Activated gamma-delta T cell treated with Interleukin-2 at 50 U/mL for 16 hours (primary cell): ENCODE measurements at places on chromosomes 12 and 14.

- no peak for DNase-seq
Measured at GRCh38 chr12:9992296-9992695, 6.6 kb downstream of the CLEC1B start.

DNA sequence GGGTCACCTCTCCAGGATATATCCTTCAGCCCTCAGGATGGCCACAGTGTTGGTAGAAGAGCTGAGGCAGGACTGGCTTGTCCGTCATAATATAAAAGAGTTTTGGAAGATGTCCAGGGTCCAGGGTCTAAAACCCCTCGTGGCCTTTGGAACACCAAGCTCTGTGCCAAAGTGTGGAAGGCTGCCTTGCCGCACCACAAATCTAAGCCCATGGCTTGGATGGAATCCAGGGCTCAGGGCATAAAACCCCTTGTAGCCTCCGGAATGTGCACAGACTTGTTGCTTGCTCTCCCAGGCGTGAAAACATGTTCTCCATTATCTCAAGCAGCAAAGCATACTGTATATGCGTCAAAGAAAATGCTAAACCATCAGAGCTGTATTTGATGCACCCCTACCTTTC is 46.7 kb downstream of the TNFAIP2 start:
- DNase-seq, result no peak

DNA sequence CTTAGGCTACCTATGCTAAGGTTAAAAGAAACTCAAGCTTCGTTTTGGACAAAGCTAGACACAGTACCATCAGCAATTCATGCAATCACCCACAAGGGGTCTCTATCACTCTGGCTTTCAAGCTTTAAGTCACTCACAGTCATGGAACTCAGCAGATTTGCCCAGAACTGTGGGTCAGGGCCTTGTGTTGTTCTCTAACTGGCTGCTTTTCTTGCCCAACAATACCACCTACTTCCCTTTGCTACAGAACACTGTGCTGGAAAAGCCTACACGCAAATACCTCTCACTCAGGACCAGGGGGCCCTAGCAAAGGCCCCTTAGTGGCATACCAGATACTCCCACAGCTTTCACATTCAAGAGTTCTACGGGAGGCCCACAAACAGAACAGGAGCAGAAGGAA is 9.1 kb downstream of the NEMP1 start:
- peak; percentile 57 for DNase-seq

GRCh38 chr12:68210875-68211274 is 14.7 kb downstream of the IL26 start:
- DNase-seq, result no peak

DNA sequence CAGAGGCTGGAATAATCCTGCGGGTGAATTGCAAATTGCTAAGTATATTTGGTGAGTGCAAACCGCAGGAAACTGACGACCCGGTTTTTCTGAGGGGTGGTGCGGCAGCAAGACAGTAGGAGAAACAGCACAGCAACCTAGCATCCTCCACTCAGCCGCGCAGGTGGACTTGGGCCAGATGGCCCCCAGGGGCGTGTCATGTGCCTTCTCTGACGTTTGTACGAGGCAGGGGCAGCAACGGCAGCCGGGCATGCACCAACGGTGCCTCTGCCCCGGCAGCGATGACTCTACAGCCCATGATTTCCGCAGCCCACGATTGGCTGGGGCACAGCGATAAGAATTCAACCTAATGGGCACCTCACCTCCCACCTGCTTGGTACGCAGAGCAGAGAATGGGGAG is 11.1 kb upstream of the CLEC2A start:
- DNase-seq, result no peak

- DNase-seq, result peak; percentile 81
Measured at GRCh38 chr12:48977290-48978281, 536 bp upstream of the WNT1 start.

GRCh38 chr12:57835366-57836288 is 10.9 kb downstream of the CTDSP2 start:
- no peak for DNase-seq

- DNase-seq, result no peak
Measured at GRCh38 chr14:56271970-56272369, 153.8 kb downstream of the PELI2 start.

DNA sequence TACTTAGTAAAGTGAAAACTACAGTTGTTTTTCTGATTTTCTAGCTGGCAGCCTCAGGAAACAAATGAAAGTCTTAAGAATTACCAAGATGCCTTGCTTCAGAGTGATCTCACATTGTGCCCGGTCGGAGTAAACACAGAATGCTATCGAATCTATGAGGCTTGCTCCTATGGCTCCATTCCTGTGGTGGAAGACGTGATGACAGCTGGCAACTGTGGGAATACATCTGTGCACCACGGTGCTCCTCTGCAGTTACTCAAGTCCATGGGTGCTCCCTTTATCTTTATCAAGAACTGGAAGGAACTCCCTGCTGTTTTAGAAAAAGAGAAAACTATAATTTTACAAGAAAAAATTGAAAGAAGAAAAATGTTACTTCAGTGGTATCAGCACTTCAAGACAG is 28.9 kb downstream of the RXYLT1 start:
- DNase-seq, result no peak

DNA sequence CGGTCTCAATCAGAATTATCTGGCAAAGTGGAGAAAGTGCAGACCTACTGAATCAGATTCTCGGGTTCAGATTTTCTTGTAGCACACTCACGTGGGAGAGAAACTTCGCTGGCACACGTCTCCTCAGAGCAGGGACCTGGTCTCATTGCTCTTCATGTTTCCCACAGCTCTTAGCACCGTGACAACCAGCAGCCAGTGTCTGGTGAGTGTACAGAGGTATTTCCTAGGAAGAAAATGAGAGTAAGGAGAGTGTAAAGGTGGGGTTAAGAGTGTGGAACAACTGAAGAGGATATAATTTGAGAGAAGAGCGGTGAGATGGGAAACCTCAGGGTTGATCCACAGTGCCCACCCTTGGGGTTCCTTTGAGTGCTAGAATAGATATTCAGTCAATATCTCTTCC is 89.2 kb downstream of the ARF6 start:
- no peak for DNase-seq

GRCh38 chr12:104347374-104348075 is 44.0 kb downstream of the EID3 start:
- no peak for DNase-seq

- no peak for DNase-seq
Measured at GRCh38 chr12:31362759-31363415, 36.9 kb upstream of the SINHCAF start.

GRCh38 chr12:114666746-114667668 is 17.0 kb downstream of the TBX3 start:
- no peak for DNase-seq

- DNase-seq, result no peak
Measured at GRCh38 chr12:114237230-114237629, 168.7 kb downstream of the TBX5 start.

- DNase-seq, result no peak
Measured at GRCh38 chr12:68176257-68176656, 16.7 kb upstream of the IFNG start.

- DNase-seq, result no peak
Measured at GRCh38 chr12:53737951-53738405, 10.7 kb upstream of the CALCOCO1 start.

DNA sequence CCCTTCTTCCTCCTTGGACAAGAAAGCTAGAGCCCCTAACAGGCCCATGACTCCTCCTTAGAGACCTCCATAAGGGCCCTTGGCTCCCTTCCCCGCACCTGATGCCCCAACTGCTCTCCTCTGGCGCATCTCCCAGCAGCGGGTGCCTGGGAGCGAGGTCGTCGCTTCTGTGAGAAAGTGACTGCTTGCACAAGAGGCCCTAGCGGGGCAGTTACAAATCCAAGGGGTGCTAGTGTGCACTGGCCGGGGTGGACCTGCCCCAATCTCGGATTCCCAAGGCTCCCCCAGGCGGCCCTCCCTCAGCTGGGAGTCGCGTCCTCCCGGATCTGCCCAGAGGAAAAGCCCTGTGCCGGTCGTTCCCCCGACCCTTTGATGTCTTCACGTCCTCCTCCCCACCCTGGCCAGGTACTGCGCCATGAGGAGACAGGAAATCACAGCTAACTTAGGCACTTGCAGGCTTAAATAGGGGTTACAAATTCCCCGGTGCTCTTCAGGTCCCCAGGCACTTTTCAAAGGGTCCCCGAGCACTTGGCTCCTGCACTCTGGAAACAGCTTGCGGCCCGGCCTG is 2.8 kb downstream of the NKX2-8 start:
- no peak for DNase-seq

DNA sequence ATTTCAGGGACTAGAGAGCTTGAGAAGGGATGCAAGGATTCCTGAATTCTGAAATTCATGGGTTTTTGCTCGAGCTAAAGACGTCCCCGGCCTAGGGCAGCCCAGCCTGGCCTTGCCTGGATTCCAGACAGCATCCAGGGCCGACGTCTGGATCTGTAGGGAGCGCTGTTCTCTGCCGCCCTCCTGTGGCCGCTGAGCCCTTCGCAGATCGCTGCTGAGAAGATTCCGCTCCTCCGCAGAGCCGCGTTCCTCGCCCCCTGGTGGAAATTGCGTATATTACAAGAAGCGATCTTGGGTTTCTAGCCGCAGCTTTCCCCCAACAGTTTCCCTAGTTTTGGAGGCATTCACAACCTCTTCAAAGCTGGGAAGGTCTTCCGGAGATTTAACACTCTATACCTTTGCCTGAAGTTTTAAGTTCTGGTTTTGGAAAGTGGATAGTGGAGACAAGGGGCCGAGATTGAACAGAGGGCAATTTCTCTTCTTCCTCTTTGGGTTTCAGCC is 5.1 kb downstream of the CISTR start:
- peak; percentile 86 for DNase-seq

GRCh38 chr12:110280779-110281548 is at the start of gene ATP2A2:
Gene ATP2A2 (plus strand): TSS chr12:110281247. CDS start chr12:110281790, 543 bp downstream.
- peak; percentile 87 for DNase-seq

GRCh38 chr12:69512820-69513219 is 42.6 kb downstream of the FRS2 start:
- DNase-seq, result no peak

GRCh38 chr12:52183544-52183910 is 8.3 kb downstream of the KRT80 start:
- no peak for DNase-seq

GRCh38 chr12:122183588-122183940 is 641 bp downstream of the LRRC43 start:
- DNase-seq, result no peak

DNA sequence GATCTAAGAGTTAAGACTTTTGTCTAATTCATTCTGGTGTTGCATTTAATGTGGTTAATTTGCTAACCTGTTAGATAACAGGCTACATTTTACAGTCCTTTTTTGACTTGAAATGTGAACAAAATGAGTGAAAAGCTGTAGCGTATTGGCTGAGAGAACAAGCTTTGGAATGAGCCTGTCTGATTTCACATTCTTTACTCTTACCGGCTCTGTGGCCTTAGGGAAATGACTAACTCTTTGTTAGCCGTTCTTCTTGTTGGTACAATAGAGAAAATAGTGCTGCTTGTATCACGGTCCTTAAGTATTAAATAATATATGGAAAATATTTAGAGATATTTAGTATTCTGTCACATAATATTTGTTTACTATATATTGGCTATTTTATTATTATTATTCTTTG is 1.9 kb downstream of the MNAT1 start:
- no peak for DNase-seq

- no peak for DNase-seq
Measured at GRCh38 chr14:75434890-75435248, 7.0 kb downstream of the JDP2 start.

DNA sequence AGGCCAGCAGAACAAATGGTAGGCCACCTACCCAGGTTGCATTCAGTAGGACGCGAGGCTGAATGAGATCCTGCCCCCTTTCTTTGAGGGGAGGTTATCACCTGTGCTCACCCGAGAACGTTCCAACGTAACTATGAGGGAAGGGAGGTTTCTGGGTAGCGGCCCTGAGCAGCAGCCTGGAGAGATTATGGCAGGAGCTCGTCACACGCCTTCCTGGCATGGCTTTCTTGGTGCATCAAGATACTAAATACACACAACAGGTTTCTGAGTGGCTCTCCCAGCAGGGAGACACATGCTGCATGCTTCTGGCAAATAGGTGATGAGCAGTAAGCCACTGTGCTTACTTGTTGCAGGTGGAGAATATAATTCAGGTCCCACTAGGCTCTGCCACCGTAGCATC is 147.7 kb downstream of the CALM1 start:
- DNase-seq, result no peak

- DNase-seq, result no peak
Measured at GRCh38 chr14:20197459-20197858, 6.8 kb downstream of the OR11G2 start.

GRCh38 chr12:126069549-126070165 is 1004.4 kb downstream of the AACS start:
- DNase-seq, result no peak

DNA sequence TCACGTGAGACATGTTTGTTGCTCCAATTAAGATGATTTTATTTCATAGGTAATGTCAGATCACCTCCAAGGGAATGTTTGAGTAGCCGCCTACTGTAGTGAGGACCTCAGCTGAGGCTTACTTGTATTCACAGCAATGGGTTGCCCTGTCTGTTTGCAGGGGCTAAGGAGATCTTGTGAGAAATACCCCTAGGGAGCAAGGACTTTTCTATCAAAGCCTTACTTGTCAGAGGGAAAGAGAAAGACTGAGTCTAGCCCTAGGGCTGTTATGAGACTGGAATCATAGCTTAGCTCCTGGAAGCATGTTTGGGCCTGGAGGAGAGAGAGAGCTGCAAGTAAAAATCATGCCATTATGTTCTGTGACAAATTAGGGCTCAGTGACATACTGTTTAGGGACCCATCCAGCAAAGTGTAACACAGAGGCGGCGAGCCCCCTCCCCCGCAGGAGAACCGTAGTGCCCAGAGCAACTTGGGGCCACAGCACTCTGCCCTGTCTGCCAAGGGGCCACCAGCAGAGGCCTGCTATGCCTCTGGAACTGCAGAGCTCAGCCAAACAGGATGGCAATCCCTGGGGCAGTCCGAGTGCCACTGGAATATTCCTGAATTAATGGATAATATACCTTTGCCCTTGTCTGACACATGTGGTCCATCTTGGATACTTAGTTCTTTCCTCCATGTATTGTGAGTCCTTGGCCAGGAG is 178.8 kb downstream of the DACT1 start:
- DNase-seq, result no peak

DNA sequence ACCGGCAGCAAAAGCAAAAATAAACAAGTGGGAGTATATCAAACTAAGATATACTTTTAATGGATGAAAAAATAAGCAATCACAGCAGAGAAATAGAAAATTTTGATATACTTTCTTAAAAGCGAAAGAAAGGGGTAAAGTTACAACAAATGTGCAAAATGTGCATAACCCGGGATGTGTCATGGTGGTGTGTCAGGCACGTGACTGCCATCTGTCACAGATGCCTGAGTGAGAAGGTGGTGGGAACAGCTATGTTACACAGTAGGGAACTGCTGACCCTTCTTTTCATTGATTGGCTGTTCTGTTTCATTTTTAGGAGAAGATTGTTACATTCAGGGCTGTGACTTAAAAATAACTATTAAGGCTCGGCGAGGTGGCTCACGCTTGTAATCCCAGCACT is 168.1 kb upstream of the PELI2 start:
- DNase-seq, result no peak

DNA sequence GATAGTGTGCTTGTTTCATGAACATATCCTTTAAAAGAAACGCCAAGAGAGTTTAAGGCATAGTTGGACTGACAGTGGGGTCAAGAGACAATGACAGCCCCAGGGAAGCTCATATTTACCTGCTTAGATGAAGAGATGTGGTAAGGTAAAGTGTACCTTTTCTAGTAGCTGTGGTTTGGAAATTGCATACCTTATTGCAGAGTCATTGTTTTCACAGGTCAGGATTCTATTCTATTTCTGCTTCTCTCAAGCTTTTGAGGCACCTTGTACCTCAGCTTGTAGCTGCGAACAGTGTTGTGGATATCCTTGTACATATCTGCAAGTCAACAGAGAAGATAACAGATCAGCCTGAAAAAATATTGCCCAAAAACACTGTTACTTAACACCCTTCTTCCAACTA is 47.7 kb downstream of the ATP6V1D start:
- no peak for DNase-seq

GRCh38 chr12:94594443-94594825 is 55.9 kb downstream of the TMCC3 start:
- DNase-seq, result no peak
